ENCODE measurements at places on chromosomes 7 and 10.

DNA sequence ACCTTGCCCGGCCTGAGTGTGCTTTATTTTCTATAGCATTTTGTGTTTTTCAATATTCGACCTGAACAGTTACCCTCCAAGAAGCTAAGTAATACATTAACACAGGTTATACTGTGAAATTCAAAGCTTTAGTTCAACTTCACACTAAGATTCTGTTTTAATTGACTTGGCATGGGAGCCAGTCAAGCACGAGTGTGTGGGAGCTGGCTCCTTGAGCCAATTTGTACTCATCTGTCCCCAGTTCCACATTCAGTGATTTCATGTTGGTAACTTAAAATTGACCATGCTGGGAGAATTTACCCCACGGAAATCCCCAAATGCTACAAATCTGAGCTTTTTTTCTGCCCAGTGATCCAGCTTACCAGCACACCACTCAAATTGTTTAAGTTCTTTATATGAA lies 20.3 kb downstream of the TSPAN12 start:
- no peak for DNase-seq

GRCh38 chr10:4267086-4267773 lies 482.2 kb upstream of the KLF6 start:
- no peak for DNase-seq

GRCh38 chr10:24681572-24682088 lies 42.1 kb downstream of the ARHGAP21 start:
- DNase-seq = no peak

DNA sequence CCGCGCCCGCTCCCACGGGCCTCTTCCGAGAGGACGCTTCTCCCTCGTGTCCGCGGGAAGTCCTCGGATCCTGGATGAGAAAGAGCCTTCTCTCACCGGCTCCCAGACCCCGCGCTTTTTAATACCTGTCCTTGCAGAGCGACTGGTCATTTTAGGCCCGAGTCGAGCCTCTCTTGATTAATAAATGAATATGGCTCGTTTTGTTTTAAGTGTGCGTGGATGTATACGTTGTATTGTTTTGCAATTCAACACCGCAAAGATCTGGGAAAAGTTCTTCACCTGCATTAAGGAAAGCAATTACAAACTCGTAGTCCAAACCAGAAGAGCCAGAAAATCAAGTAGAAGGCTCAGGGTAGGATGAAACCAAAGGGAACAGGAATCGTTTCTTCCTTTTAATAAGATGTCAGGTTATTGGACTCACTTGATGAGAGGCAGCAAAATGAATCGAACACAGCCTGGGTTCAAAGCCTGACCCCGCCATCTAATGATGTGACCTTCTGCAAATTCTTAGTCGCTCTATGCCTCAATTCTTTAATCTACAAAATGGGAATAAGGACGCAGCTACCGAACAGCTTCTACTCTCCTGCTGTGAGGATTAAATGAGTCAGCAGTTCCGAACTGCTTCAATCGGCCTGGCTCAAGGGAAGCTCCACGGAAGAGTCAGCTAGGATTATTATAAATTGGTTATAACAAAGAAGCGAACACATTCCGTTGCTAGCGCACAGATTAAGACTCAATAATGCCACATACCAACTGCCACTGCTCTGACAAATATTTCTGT lies 277.8 kb upstream of the NEBL start:
- DNase-seq = no peak

DNA sequence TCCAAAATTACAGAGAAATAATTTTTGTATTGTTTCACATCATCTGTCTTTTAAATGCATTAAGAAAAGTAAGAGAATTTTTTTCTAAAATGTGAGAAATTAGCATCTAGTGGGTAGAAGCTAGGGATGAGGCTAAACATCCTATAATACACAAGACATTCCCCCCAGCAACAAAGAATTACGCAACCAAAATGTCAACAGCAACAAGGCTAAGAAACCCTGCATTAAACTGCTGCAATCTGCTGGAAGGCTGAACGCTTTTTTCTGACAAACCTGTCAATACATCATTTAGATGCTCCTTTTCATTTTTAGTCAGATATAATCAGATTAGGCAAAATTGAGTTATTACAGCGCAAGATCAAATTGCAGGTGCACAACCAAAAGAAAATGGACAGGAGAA lies 162.2 kb downstream of the C1GALT1 start:
- no peak for DNase-seq

DNA sequence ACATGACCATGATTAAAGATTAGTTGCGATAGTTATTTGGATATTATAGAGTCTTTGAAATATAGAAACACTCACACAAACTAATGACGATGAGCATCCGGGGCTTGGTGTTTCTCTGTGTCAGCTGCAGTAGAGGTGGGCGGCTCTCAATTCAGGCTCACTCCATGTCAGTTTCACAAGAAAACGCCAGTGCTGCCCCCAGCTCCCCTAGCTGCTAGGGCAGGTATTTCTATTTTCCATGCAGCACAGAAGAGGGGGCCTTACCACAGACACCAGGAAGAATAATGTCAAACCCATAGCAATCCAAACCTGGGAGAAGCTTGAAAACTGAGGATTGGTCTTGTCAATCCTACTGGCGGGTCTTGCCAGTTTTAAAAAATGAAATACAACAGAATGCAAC lies 197.1 kb downstream of the PHTF2 start:
- no peak for DNase-seq

- DNase-seq = no peak
These were observed 82.7 kb downstream of the SMURF1 start for GRCh38 chr7:99061001-99061776.

DNA sequence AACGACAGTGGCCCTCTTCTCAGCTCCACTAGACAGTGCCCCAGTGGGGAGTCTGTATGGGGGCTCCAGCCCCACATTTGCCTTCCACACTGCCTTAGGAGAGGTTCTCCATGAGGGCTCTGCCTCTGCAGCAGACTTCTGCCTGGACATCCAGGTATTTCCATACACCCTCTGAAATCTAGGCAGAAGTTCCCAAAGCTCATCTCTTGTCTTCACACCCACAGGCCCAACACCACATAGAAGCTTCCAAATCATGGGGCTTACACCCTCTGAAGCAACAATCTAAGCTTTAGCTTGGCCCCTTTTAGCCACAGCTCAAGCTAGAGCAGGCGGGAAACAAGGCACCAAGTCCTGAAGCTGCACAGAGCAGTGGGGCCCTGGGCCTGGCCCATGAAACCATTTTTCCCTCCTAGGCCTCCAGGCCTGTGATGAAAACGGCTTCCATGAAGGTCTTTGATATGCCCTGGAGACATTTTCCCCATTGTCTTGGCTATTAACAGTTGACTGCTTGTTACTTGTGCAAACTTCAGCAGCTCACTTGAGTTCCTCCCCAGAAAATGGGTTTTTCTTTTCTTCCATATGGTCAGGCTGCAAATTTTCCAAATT lies 89.2 kb downstream of the KBTBD2 start:
- DNase-seq = no peak

GRCh38 chr10:12382956-12383531 lies 33.7 kb downstream of the CAMK1D start:
- DNase-seq = no peak

DNA sequence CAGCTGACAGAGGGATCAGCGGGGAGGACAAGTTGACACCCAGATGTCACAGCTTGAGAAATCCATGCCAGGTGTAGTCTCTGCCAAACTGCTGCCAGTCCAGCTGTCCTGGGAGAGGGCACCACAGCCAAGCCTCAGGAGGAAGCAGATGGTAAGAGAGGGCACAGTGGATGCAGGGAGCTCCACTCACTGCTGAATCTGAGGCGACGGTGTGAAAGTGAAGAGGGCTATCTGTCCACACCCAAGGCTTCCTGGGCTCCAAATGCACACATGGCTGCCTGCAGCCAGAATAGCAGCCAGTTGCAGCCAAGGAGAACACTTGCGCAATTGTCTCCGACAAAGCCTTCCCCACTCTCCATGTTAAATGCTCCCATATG lies 502.4 kb downstream of the GRID1 start:
- DNase-seq = no peak

GRCh38 chr10:32225976-32226375 lies 121.0 kb downstream of the EPC1 start:
- DNase-seq = no peak

DNA sequence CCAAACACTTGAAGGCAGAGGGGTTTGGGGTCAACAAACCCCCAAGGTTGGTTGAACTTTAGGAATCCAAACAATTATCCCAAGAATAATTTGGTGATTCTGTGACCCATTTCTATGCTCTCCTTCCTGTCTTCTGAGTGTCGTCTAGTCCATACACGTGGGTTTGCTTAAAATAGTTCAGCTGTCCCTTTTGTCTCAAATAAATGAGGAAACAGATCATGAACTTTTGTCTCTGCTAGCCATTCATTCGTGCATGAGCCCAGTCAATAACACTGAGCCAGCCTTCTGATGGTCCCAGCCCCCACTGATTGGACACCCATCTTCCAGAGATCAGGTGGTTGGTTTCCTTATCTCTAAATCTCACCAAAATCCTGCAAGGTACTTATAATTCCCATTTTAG lies 255.4 kb downstream of the PRPF18 start:
- no peak for DNase-seq

- DNase-seq = no peak
These were observed 1250.9 kb upstream of the CELF2 start for GRCh38 chr10:9766762-9767161.

DNA sequence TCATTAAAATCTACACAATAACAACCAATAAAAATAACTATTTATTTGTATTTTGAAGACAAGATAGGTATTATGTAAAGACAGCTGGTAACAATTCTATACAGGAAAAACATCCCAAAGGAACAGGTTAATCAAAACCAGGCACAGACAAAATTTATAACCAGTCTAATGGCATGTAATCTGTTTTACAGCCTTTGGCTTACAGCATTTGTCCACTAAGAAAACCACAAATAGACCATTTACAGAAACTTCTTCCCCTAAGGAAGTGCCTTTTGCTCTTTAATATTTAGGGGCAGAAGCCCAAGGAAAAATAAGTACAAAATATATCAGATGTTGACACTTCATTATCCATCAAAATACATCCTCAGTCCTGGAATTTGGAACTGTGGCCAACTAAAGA lies 65.0 kb downstream of the SVIL start:
- DNase-seq = no peak

- DNase-seq = no peak
These were observed 1.2 kb downstream of the CFAP69 start for GRCh38 chr7:90246171-90246570.

GRCh38 chr7:150686030-150686631 lies 625 bp downstream of the GIMAP2 start:
- no peak for DNase-seq

DNA sequence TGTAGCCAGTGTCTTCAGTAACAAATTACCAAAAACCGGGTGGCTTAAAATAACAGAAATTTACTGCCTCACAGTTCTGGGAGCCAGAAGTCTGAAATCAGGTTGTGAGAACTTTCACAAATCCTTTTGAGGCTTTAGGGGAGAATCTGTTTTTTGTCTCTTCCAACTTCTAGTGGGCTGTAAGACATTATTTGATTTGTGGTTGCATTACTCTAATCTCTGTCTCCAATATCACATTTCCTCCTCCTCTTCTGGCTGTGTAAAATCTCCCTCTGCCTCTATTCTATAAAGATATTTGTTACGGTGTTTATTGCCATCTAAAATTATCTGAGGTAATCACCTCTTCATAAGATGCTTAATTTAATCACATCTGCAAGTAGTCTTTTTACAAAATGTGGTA lies 1039.6 kb upstream of the LRRN3 start:
- no peak for DNase-seq

- DNase-seq = no peak
These were observed 50.4 kb upstream of the PLEKHA1 start for GRCh38 chr10:122323941-122324675.

DNA sequence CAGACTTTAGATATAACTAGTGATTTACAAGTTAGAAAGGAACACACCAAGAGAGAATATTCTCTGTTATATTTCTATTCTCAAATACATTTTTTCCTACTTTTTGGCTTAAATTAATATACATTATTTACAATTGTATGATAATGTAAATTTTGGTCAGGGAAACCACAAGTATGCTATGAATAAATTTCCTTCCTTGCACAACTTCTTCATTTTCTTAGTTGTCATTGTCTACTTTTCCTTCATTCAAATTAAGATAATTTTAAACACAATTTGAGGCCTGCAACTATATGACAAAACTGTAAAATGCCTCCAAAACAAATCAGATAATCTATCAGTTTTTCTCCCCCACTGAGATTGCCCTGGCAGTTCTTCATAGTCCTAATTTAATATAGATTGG lies 131.3 kb downstream of the CDK14 start:
- DNase-seq = no peak

DNA sequence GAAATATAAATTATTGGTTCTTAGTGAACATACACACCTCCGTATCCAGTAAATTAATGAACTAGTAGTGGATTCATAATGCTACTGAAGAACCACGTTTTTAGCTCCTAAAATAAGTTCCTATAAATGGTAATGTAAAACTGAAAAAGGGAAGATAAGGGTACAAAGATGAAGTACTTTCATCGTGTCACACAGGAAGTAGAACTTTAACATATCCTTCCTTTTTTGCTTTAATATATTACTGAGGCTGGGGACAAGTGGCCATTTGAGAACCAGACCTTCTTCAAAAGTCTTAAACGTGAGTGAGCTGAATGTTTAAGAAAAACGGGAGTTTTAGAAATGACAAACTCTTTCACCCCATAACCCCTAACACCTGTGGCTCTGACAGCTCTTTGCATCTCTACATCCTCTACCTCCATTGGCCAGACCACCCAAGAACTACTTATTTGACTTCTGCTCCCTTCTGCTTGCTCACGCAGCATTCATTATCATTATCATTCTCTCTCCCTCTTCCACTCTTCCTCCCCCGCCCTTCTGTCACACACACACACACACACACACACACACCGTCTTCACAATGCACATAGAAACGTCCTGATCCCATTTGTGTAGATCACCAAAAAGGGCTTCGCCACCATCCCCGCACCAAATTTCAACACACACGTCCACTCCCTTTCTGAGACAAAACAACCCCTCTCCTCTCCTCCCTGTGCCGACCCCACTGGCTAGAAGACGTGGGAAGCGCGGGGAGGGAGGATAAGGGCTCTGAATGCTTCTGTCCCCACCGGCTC lies 677 bp downstream of the SKAP2 start:
- no peak for DNase-seq

GRCh38 chr7:30679664-30680063 lies 2.6 kb downstream of the CRHR2 start:
- no peak for DNase-seq

DNA sequence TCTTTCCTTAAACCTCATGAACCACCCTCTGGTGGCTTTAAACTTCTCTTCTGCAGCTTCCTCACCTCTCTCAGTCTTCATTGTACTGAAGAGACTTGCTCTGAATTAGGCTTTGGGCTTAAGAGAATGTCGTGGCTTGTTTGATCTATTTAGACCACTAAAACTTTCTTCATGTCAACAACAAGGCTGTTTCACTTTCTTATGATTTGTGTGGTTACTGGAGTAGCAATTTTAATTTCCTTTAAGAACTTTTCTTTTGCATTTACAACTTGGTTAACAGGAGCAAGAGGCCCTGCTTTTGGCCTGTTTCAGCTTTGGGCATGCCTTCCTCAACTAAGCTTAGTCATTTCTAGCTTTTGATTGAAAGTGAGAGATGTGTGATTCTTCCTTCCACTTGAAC lies 38.1 kb upstream of the CDHR3 start:
- no peak for DNase-seq
